Fibroblast of the aortic adventitia (primary cell): ENCODE measurements at places on chromosomes 5 and 9. TPM values are rescaled to one million over a fixed set of nuclear protein-coding genes. Genes with fewer than 3 reads are reported as not detected.

FIBCD1 gene
- total RNA-seq, result 0.27 TPM in 1 of 2 replicates, not detected in the other

DNA sequence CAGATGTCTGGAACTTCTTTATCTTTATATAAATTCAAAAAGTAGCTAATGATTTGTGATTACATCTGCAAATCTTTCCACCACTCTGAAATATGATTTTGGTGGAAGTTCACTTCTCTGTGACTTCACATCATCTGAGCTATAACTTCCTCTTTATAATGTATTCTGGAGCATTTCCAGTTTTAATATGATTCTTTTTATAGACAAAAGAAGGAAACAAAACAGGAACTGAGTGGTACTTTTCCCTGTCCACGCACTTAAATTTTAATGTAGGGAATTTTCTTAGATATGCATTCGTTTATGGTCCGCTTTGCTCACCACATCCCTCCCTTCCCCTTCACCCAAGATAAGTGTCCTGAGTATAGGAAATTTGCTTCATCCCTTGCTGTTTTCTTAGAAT is 333.5 kb downstream of the CHSY3 start:
- no peak for DNase-seq

TMC1 gene
- 0.36 and 0.49 TPM in 2 replicates for total RNA-seq

DNA sequence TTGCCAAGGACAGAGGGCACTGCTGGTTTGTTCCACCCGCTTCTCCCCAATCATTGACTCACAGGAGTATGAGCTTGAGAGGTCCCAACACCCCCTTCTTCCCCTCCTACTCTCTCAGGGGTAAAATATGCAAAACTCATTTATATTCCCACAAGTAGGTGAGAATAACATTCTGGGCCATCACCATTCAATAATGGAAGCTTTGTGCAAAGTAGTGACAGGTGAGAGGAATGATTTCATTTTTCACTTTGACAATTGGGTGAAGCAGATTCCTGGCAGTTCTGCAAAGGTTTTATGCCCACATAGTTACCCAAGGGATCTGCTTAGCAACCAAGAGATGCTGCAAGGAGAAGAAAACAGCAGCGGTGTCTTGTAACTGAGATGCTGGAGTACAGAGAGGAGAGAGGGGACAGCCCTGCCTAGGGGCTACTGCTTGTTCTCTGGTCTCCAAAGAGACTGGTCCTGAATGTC is 137.6 kb downstream of the CMYA5 start:
- no peak for DNase-seq

KIF12 gene
- total RNA-seq, result not detected in 2 replicates

GRCh38 chr9:90807006-90807405 is 5.4 kb downstream of the SYK start:
- DNase-seq, result no peak
